ENCODE measurements at places on chromosomes 5 and 9. TPM values are rescaled to one million over a fixed set of nuclear protein-coding genes. Genes with fewer than 3 reads are reported as not detected.

DNA sequence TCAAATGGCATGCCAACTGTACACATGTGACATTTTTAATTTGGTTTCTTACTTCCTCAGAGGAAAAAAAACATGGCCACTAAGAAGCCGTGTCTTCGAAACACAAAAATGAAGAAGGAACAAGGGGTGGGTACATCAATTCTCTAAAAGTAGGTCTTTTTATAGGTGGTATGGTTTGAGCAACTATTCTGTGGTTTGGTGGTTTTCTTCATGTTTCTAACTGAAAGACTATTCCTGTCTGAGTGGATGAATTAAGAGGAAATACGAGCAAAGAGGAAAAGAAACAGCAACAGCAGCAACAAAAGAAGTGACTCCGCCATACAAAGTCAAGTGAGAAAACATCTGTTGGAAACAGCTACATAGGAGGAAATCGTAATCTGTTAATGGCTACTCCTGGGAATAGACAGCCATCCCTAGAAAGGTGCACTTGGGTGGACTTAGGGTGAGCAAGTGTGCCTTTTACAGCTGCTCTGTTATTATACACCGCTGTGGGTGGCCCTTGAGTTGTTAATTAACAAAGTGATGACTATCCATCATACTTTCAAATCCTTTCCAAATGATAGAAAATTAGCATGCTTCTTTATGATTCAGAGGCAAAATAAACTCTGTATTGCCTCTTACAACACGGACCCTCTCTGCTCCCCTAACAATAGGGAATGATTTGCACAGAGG, 575.8 kb downstream of the TLE1 start:
- no peak for DNase-seq
- H3K4me1 ChIP-seq = no peaks in the 10 kb centered on the region
- no peak overlapping the region for H3K4me3 ChIP-seq
- H3K36me3 ChIP-seq = no peaks in the 10 kb centered on the region
- H3K27ac ChIP-seq = no peak overlapping the region
- no peaks in the 10 kb centered on the region for H3K27me3 ChIP-seq

ST8SIA4 gene
- 23.3 TPM for total RNA-seq

- H3K4me1 ChIP-seq = no peaks in the 10 kb centered on the region
- no peaks in the 10 kb centered on the region for H3K27me3 ChIP-seq
- H3K4me3 ChIP-seq = no peak overlapping the region
- DNase-seq = no peak
These were observed 181.9 kb upstream of the ADRA1B start for GRCh38 chr5:159734366-159734765.

FBXL17 gene
- total RNA-seq = 11.9 TPM

All from endodermal cell (in vitro differentiated cells).